ENCODE measurements at places on chromosomes 16 and 17.

- DNase-seq, result no peak
Observed at GRCh38 chr17:78617511-78618061, 40.4 kb upstream of the DNAH17 start.

GRCh38 chr17:39171933-39172332 lies 6.0 kb upstream of the ARL5C start:
- DNase-seq, result no peak

DNA sequence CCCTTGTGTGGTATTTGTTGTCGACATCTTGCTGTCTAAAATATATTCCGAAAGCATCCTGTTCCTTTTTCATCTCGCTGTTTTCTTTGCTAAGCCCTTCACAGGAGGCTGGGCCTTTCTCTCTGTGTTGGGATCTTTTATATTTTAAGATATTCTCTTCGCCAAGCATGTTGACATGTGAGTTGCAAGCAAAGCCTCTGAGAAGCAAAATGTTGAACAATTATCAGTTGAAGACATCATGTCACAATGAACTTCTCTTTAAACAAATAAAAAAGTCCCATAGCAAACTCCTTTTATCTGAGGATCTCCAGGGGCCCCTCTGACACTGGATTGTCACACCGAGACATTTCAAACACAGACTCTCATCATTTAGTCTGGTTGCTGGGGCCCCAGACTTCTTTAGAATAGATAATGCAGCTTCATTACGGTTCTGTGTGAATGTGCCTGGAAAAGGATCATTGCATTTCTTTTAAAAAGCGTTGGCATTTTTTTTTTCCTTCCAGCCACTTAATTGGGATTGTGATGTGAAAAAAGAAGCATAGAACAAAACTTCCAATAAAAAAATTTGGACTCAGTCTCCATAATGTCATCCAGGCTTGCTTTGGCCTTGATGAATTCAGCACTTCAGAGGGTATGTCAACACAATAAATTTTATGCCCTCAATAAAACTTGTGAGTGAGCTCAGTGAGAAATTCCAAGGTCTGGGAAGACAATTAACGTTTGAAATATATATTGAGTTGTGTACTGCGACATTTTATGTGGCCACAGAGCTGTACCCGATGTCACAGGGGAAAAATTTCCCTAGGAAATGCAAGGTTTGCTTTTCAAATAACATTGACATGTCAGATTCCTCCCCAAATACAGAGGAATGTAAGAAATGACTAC lies 496.8 kb downstream of the XYLT1 start:
- DNase-seq, result no peak

GRCh38 chr16:88810912-88811768 lies 588 bp downstream of the APRT start:
- peak; percentile 68 for DNase-seq

- no peak for DNase-seq
Observed at GRCh38 chr16:54821731-54822130, 108.9 kb upstream of the IRX5 start.

DNA sequence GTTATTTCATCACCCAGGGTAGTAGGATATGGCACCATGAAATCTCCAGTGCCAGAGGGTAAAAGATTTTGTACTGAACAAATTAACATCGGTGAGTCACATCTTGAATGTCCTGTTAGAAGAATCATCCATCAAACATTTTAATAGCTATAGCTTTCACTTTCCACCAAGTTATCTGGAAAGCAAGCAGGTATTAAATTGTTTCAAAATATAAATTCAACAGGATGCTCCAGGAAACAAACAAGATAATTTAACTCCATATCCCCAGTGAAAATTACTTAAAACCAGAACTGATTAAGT lies 2.4 kb downstream of the VEZF1 start:
- no peak for DNase-seq

GRCh38 chr17:74950207-74950606 lies 14.5 kb downstream of the OTOP3 start:
- no peak for DNase-seq

- DNase-seq, result no peak
Observed at GRCh38 chr16:60107871-60108270, 1373.8 kb upstream of the GOT2 start.

DNA sequence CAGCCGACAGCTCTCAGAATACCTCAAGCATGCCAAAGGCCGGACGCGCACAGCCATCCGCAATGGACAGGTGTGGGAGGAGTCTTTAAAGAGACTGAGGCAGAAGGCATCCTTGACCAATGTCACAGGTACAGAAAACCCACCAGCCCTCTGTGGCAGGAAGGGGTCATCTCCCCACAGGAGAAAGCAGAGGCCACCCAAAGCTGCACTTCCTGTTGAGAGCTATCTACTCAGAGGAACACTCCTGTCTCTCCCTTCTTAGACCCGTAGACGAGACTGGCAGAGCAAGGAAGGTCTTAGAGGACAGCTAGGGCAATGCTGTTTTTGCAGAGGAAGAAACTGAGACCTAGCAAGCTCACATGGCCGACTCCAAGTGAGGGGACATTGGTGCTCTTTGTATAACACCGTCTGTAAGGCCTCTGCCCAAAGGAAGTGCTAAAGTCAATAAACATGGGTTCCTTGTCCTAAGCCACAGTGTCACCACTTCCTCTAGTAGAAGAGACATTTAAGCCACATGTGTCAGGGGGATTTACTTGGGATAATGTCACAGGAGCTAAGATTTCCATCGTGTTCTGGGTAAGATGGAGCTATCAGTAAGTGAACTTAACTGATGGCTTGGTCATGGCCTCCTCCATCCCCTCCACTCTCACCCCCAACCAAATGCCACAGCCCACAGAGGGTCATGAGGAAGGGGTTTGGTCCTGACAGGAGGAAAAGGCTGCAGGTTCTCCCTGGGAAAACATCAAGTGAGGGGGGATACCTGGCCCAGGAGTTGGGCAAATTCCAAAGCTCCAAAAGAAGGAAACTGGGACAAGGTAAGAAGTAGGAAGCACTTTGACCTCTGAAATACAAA lies 9.4 kb downstream of the LPO start:
- no peak for DNase-seq

DNA sequence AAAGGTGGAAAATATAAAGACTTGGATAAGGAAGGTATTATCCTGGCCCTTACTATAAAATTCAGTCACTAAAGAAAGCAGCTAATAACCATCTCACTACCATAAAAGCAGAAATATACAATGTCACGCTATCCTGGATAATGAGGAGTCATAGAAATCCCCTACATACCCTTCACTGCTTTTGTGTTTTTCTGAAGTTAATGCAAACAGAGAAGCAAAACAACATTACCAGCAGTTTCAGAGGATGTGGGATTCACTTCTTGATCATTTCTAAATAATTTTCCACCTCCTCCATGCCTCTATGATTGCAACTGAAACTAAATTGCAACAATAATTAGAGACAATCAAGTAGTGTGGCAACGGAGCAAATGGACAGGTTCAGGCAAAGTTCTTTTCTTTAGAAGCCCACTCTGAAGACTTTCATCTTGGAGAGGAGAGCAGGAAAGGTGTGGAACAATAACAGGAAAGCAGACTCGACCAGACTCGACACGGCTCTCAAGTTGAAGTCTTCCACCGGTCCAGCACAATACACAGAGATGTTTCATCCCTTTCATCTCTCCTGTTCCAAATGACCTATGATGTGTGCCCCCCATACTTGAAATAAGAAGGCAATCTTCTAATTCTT lies 10.2 kb downstream of the CYTH1 start:
- DNase-seq, result peak; percentile 65

DNA sequence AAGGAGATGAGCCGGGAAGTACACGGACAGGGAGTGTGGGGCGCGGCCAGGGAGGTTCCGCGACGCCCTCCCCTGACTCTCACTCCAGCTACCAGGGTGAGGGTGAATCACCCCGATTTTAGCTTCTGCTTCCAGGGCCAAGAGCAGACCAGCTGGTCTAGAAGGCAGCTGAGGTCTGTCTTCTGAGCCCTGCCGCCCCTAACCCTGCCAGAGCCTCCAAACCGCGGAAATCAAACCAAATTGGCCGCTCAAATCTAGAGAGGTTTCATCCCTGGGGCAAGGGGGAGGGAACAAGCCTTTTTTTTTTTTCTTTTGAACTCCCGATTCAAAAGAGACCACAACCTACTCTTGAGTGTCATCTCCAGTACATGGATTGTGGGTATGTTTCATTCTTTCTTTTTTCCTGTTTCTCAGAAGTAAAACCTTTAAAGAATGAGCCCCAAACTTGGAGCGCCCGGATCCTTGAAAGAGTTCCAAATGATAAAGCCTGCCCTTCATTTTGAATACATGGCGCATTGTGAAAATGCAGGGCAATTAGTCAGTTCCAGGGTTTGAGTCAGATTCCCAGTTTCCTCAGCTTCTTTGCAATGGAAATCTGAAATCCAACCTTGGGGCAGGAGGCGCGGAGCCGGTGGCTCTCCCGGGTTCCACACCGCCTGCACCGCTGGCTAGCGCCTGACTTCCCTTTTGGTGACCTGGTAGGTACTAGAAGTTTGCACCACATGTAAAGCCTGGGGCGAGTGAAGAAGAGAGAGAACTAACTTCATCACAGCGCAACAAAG lies 16.5 kb upstream of the ZFHX3 start:
- DNase-seq, result no peak

GRCh38 chr16:14310519-14310991 lies 239.4 kb downstream of the MRTFB start:
- DNase-seq, result no peak

DNA sequence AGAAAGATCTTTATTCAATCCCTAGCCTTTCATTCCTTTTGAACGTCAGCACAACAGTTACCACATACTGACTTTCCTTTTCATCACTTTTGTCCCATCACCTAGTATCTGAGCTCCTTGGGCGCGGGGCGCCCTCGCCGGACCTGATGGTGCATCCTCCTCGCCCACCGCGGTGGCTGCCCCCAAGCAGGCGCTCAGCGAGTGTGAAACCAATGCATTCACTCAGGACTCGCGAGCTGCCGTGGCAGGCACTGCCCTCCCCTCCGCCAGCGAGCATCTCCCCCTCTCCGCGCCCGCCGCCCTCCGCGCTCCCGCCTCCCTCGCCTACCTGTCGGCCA lies 756 bp downstream of the KLHL11 start:
- DNase-seq, result no peak

DNA sequence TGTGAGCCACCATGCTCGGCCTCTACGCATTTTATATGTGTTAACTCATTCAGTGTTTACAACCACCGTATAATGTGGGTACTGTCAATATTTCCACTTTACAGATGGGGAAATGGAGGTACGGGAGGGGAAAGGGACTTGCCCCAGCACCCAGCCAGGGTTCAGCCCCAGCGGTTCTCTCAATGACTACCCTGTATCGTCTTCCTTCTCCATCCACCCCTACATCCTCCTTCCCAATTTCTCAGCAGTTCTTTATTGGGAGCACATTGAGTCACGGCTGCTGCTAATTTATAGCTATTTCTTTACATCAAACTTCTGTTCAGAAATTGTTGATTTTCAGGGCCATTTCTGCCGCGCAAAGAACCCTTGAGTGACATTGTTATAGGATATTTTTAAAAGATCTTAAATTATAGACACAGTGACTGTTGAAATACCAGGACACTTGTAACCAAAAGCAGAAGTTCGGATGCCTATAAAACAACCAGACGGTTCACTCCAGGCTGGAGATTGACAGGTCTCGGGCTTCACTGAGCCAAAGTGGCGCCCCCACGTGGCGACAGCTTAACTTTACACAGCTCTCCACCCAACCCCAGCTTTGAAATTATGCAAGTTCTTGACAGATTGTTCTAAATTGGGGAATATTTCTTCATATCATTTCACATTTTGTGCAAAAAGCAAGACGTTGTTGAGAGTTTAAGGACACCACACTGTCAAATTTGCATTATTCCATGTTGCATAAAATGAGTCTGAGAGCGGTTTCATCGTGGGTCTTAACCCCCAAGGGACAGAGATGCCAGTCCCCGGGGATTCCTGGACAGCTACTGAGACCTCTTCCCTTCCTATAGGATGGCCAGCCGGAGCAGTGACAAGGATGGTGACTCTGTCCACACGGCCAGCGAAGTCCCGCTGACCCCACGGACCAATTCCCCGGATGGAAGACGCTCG lies 11.8 kb downstream of the SYT17 start:
- DNase-seq, result no peak

DNA sequence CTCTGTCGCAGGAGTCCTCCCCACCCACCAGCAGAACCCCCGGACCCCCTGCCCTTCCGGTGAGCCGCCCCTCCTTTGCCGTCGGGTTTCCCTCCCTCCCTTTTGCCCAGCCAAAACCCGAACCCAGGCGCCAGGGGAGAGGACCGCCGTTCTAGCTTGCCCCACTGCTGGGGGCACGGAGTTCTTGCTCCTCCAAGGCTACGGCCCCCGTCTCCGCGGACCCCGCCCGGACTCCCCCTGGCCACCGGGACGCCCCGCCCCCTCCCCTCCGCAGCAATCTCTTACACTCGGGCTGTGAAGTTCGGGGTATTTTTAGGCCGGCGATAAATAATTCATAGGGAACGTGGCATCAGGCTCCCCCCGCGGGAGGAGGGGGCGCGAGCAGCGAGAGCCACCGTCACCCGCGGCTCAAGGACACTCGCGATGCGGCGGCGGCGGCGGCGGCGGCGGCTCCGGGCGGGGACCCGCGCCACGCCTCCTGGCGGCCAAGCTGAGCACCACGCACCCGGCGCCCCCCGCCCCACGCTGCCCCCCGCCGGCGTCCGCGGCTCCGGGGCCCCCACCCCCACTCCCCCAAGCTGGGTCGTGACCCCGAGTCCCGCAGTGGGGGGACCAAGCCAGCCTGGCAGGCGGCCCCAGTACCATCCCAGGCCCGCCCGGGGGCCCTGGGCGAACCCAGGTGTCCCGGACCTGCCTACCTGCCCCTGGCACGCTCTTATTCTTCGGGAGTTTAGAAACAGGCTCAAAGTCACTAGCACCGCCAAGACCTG lies at the start of gene GRIN2C:
TSS of gene GRIN2C (minus strand) at position 427 of the 770 bp plus-strand sequence. CDS start 4,793 bp downstream, outside the sequence.
- DNase-seq, result no peak

GRCh38 chr16:19506965-19507364 lies 14.9 kb downstream of the GDE1 start:
- no peak for DNase-seq

GRCh38 chr17:80441598-80442322 lies 26.8 kb downstream of the ENDOV start:
- DNase-seq, result no peak

- DNase-seq, result no peak
Observed at GRCh38 chr17:68868708-68869107, 86.5 kb downstream of the ABCA8 start.

GRCh38 chr17:71361656-71362450 lies 759.0 kb upstream of the SOX9 start:
- DNase-seq, result no peak

Measured in CD4-positive, CD25-positive, alpha-beta regulatory T cell (primary cell).